ENCODE measurements at places on chromosomes 7 and 10.

DNA sequence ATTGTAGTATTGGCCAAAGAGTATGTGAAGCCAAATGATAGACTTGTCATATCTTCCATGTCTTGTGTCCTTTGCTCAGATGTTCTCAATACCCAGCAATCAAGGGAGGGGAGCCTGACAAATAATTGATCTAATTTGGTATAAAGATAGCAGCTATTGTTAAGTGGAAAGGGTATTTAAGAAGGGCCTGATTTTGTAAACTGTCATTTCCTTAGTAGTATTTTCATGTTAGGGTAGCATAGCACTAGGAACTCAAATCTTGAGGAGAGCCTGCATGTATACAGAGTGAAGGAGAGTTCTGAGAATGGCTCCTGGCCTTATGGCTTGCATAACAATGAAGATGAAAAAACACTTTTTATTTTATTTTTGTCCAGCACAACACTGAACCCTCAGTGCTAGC, 53.1 kb downstream of the GNAI1 start:
- no peak for DNase-seq

DNA sequence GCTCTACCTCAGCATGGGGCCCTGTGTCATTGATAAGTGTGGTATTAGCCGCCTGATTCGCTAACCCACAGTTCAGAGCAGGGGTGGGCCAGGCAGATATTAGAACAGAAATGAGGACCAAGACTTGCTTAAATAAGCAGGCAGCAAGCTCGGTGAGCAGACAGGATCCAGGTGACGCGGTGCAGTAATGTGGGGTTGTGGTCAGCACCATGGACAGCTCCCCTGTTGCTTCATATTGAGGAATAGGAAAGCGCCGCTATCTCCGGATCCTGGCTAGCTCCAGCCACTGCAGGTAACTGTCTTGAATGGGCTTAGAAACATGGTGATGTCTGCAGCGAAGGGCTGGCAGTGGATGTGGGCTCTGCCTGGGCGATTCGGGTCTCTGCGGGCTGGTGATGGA, 51.3 kb upstream of the GPR26 start:
- DNase-seq: no peak

DNA sequence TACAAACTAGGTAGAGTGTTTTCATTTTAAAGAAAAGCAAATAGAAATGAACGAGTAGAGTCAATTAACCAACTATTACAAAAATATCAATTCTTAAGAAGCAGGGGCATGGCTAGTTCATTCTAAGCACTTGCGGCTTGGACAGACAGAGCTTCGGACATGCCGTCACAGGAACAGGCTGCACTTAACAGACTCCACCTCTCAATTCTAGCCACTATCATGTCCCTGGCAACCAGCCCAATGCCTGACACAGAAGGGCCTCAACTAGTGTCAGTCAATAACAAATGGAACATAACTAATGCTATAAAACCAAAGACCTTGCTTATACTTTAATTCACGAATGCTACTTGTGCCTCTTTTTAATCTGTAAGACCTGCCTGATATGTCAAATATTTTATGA, 74.4 kb downstream of the TPK1 start:
- DNase-seq: no peak

GRCh38 chr7:156626220-156626895, 14.2 kb upstream of the RNF32 start:
- DNase-seq: no peak

DNA sequence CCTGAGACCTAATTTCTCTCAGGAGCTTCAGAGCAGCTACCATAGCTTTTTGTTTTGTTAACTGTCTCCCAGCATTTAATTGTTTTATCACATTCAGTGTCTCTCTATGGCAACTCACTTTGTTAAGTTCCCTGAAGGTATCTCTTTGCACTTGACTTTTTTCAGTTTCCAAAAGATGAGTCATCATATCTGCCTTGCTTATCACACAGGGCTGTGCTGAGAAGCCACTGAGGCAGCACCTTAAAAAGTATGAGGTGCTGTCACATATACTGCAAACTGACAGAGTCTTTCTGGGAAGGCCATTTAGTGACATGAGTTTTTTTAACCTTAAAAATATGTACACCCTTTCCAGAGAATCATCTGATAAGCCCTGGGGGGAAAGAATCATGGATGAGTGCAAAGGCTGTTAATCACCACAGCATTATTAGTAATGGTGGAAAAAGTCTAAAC, 56.8 kb downstream of the PPP1R3C start:
- no peak for DNase-seq

GRCh38 chr10:492836-493235, 196.6 kb downstream of the DIP2C start:
- DNase-seq: no peak
